ENCODE measurements at places on chromosomes 1 and 21.

DNA sequence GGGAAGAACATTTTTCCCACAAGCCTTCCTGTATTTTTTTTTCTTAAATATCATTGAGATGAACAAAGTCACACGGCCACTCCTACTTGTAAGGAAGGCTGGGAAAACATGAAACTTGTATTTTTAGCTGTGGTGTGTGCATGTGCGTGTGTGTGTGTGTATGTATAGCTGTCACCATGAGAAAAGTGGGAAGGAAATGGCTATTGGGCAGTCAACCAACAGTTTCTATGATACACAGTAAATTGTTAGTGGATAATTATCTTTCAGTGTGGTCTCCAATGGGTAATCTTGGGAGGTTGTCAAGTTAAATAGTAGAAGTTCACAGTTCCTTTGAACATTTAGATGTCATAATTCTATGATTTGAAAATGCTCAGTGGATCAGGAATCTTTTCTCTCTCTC is 132.7 kb upstream of the USP24 start:
- DNase-seq: no peak

DNA sequence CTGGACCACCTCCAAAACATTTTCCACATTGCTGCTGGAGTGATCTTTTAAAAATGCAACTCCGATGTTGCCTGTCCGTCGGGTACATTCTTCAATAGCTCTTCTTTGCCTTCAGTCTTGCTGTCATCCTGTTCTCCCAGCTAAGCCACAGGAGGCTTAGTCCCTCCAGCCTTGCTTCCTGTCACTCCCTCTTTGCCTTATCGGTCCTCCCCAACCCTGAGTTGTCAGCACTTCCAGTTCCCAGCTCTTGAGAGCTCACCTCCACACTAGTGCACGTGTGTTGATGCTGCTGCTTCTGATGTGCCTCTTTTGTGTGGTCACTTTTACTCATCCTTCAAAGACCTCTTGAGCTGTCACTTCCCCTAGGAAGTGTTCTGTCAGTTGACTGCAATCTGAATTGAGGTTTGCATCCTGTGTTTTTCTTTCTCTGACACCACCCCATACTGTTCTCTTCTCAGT is 15.3 kb downstream of the UCK2 start:
- no peak for DNase-seq

- peak; percentile 96 for DNase-seq
Measured at GRCh38 chr1:52702886-52703787, 5.0 kb upstream of the COA7 start.

DNA sequence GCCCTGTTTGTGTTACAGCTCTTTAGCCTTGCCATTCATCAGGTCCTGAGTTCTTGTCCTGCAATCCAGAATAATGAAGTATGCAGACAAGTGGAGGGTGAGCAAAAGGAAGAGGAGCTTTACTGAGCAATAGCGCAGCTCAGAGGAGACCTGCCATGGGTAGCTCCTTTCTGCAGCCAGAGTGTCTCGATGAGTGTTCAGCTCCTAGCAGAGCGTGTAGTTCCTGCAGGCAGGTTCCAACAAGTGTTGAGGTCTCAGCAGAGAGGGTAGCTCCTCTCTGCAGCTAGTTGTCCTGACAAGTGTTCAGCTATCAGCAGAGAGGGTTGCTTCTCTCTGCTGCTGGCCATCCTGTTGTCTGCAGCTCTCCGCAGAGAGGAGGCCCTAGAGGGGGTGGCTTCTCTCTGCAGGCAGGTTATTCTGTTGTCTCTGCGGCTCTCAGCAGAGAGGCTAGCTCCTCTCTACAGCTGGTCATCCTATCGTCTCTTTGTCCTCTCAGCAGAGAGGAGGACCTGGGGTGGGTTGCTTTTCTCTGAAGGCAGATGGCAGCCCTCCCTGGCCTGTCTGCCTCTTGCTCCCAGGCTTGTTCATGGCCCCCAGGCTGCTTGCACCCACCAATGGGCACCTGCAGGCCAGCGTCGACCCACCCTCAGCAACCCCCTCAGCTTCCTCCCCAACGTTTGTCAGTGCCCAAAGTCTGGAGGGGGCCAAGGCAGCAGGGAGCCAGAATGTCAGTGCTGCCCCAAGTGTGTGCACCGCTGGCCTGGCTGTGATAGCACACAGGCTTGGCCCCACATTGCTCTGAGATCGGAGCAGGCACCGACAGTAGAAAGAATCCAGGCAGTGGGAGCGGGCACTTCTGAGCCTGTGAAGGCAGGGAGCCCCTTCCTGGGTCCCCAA is 112.5 kb upstream of the RUNX3 start:
- no peak for DNase-seq

- peak; percentile 63 for DNase-seq
Measured at GRCh38 chr1:156920233-156921052, at the start of gene LRRC71. Gene LRRC71 (plus strand): TSS chr1:156920632. CDS start chr1:156920804, 172 bp downstream.

DNA sequence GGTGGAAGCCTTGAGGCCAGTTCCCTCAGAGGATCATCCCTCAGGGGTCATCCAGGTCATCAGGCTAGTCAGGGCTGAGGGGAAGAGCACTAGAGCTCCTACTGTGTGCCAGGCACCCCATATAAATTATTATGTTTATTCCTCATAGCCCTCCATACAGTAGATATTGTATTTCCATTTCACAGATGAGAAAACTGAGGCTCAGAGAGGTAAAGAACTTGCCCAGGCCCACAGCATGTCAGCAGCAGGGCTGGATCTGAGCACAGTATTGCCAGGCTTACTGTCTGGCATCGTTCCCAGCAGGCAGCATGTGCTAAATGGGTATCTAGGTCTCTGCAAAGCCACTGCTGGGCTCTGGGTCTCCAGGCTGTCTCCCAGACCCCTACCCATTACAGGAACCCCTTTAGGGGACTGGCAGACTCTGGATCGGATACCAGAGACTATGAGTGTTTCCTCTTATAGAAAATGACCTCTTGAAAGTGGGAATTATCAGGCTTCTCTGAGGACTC is 153.3 kb downstream of the PTPRU start:
- no peak for DNase-seq

DNA sequence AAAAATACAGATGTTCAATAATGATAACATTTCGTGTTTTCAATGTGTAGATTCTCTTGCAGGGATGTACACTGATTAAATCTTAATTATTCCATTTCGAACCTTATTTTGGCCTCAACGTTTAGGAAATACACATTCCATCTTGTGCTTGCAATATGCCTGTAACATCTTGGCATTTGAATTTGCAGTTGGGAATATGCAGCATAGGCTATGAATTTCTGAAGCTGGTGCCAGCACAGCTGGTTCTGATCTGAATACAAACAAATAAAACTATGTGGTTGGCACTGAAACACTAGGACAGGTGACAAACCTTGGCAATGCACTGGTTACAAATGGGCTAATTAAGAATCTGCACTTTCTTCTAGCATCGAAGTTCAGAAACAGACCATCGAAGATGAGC is 108.4 kb downstream of the ERG start:
- no peak for DNase-seq

DNA sequence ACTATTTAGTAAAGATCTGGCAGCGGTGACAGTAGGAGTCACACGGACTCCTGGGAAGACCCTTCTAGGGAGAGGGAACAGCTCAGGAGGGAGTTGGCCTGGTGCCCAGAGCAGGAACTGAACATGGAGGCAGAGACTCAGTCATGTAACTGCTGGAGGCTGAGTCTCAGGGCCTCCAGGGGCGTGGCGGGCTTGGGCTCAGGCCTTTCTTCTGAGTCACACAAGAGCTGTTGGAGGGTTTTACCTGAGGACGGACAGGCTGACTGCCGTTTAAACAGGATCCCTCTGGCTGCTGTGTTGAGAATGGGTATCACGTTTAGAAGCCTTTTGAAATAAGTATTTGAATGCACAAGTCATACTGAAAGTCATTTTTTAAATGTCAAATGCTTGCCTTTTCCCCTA is 7.2 kb upstream of the ETS2 start:
- DNase-seq: no peak

DNA sequence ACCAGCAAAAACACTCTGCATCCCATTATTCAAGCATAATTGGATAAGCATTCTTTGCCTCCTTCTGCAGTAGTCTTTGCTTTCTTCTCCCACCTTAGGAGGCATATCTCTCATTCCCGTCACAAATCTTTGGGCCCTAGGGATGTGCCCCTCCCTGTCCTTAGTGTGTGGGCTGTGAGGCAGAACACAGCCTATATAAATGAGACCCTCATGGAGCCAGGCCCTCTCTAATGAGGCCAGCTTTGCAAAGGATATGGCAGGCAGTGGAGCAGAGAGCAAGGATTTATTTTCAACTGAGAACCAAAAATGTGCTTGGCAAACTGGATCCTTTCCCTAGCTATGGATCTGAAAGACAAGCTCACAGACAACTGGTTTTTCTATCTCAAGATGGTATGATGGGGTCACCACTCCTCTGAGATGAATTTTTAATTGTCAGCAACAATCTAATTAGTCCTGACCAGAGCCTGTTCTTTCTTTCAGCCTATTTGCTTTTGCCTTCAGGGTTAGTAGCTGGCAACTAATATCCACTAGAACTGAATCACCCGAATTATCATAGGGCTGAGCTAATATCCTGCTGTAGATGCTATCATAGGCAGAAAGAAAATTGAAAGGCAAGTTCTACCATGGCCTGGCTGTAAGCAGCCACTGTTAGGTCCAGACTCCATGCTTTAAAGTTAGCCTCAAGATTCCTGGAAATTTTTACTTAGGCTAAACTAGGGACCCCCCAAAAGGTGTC is 134.2 kb downstream of the SYT2 start:
- DNase-seq: no peak

DNA sequence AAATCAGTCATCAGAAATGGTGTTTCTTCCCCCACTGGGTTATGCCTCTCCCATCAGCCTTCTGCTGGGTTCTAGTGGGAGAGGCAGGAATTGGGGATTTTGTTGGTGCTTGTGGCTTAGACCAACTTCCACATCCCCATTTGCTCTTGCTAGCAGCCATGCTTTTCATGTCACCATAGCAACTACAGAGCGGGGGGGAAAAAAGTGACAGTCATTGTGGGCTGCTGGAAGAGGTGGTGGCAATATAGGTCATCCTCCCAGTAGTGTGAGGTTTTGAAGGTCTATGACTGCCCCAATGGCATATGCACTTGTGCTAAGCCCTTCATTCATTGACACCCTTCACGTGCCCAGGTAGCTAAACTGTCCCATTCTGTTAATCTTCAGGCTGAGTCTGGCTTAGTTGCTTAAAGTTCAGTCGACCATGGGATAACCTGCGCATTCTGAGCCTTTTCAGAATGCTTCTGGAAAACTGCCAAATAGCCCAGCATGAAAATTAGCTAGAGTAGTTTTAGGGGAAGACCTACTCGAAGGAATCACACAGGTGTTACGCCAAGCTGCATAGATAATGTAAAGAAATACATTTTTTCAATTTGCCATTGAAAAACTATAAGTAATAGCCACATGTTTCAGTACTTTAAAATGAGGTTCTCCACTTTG is 53.7 kb upstream of the ZNF326 start:
- DNase-seq: peak; percentile 17

DNA sequence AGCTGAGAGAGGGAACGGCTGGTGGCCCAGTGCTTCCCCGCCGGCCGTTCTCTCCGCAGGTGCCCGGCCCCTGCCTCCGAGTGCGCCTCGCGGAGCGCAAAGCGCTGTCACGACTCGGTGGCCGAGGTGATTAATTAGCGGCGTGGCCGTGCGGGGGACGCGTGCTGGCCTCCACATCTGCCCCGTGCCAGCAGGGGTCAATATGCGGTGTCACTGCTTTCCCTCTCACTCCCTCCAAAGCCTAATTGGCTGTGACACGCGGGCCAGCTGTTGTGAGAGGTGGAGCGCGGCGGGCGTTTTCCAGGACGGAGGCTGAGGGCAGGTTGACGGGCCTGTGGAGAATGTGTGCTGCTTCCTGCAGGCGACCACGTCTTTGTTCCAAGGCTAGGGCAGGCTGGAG is 239.0 kb downstream of the LMX1A start:
- DNase-seq: peak; percentile 55

DNA sequence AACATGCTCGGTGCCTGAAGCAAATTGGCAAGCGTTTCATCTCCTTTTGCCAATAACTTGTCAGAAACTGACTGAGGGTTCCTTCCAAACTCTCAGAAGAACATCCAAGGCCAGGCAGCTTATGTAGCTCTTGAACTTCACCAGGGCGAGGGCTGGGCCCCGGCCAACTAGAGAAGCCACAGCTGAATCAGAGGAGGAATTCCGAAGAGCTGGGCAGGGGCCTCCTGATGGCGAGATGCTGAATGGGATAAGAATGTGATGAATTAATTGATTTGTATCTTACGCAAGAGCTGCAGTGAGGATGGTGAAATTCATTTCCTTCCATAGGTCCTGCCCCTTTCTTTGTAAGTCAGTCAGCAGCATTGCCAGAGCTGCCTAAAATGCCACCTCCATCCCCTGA is 345.8 kb downstream of the KIF26B start:
- no peak for DNase-seq

DNA sequence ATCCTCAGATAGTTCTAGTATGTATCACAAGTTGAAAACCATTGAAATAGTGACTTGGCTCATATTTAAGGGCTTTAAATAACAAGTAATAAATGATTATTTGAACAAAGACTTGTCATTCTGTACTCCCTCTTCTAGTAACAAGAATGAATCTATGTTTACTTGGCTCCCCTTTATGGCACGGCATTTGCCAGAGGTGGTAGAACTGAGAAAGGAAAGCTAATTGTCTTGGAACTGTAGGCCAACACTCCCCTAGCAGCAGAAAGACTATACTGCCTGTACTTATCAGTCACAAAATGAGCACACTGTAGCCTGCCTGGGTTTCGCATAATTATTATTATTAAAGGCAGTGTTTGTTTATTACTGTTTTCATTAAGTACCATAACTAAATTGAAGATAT is 29.6 kb upstream of the SMYD2 start:
- DNase-seq: no peak

GRCh38 chr1:168906367-168906766 is 177.4 kb upstream of the DPT start:
- DNase-seq: no peak

GRCh38 chr1:48285525-48285924 is 63.0 kb downstream of the SLC5A9 start:
- DNase-seq: no peak

GRCh38 chr1:200483491-200484143 is 73.8 kb upstream of the ZNF281 start:
- DNase-seq: no peak

- no peak for DNase-seq
Measured at GRCh38 chr1:159835862-159836525, 9.3 kb downstream of the SLAMF8 start.

- no peak for DNase-seq
Measured at GRCh38 chr1:19712928-19713327, 48.3 kb downstream of the HTR6 start.

DNA sequence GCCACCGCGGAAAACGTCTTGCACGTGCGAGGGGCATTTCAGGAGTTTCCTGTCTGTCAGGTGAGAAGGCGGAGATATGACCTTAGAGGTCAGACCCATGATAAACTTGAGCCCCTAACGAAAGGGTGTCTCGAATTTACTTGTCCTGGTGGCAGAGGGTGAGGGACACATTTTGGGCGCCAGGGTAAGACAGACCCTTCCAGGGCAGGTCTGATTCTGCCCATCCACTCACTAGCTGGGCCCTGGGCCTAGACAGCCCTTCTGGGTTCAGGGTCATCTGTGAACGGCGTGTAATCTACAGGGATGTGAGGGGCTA is 395 bp upstream of the CSRP1 start:
- DNase-seq: no peak

GRCh38 chr1:45326627-45327623 is at the start of gene HPDL:
Gene HPDL (plus strand): TSS chr1:45326895. CDS start chr1:45327149, 254 bp downstream.
- DNase-seq: peak; percentile 75
